Fibroblast of gingiva (primary cell): ENCODE measurements at places on chromosomes 11 and 22.

DNA sequence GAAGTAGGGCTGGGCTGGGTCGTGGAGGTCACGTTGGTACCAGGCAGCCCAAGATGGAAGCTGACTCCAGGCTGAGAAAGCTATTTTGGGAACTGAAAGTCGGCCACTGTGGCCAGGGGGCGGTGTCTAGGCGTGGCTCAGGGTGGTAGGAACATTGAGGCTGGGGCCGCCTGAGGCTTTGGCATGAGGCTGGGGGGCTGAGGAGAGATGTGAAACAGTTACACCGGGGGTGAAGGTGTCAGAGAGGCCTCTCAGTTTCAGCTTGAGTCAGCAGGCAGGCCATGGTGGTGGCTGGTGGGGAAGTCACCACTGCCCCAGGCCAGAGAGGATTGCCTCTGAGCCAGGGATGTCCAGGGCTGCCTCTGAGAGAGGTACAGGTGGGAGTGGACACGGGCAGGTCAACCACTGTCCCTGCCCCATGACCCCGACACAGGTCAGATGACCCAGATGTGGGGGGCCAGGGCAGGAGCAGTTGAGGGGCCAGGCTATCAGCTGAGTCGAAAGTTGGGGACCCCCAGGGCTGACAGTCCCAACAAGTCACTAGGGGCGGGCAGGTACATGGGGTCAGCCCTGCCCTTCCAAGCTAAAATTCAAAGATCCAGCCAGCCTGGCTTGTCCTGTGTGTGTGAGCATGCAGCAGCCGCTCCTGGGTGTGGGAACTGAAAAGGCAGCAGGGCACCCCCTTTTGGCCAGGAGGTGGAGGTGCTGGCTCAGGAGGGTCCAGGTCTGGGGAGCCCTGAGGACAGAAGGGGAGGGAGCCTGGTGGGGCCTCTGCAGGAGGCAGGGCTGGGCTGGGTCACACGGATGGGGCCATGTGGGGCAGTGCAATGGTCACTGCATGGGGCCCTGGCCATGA lies 7.2 kb downstream of the KCNK7 start:
- no peak for DNase-seq

DNA sequence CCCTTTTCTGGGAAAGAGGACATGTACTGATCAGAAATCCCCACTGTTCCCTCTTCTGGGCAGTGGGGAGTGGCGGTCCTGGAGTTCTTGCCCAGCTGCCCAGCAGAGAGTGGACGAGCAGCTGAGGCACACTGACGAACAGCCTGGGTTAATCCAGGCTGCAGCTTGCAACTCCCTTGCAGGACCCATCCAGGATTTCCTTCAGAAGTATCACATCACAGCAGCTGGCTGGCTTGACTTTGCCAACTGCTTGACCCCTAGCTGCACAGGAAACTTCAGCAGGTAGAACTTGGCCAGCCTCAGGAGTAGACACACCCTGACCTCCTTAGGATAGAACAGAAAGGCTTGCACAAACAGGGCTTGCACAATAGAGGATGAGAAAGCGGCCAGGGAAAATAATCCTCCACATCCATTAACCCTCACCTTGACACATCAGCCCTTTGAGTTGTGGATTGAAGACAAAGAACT lies 27.9 kb upstream of the FZD4 start:
- DNase-seq = no peak

DNA sequence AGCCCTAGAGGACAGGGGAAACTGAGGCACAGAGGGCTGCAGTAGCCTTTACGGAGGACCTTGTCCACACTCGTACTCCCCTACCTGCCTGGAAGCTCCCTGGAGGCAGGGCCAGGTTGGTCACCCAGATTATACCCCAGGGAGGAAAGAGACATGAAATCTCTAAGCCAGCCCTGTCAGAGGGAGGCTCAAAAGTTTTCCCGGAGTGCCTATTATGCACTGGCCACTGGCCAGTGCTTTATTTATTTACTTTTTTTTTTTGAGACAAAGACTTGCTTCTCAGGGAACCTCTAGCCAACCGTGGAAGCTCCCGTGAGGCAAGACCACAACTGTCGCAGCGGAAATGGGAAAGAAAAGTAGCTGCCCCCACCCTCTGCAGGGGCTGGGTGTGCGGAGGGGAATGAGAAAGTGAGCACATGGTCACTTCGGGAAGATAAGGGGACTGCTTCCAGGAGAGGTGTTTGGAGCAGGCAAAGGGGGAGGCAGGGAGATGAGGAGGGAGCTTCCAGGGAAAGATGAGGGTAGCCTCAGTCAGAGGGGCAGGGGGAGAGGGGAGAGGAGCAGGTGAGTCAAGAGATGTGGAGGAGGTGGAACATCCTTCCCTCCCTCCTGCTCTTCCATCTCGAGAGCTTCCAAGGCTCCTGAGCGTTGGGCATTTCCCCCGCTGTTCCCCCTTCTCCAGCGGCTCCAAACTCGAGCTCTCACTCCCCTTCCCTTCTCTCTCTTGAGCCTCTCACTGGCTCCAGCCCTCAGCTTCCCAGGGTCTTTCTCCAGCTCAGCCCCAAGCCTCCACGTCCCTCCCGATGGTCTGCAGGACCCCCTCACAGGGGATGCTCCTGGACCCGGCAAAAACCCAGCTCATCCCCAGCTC lies 4.3 kb downstream of the IL2RB start:
- DNase-seq = no peak

- DNase-seq = no peak
Observed at GRCh38 chr11:12762278-12762677, 88.1 kb downstream of the TEAD1 start.

- no peak for DNase-seq
Observed at GRCh38 chr22:17213976-17214375, 5.3 kb downstream of the ADA2 start.

DNA sequence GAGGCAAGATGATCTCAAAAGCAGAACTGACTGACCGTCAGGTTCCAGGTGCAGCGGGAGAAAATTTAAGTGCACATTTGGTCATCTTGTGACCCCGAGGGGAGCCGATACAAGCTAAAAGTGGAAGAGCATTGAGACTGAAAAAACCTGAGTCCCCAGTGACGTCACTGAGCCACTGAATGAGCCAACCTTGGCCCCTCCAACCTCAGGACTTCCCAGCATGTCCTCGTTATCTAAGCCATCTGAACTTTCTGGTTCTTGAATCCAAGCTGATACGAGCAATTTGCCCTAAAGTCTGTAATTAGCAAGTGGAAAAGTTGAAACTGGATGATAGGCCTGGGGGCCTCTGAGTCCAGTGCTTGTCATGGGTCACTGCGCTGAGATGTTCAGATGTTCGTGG lies 51.1 kb upstream of the ISX start:
- DNase-seq = no peak

- DNase-seq = no peak
Observed at GRCh38 chr22:28907311-28908008, 24.1 kb downstream of the ZNRF3 start.

GRCh38 chr11:20501971-20502370 lies 97.4 kb upstream of the SLC6A5 start:
- DNase-seq = no peak

- DNase-seq = no peak
Observed at GRCh38 chr11:70319396-70320076, 49.0 kb downstream of the PPFIA1 start.
